ENCODE measurements at places on chromosomes 6 and 20.

DNA sequence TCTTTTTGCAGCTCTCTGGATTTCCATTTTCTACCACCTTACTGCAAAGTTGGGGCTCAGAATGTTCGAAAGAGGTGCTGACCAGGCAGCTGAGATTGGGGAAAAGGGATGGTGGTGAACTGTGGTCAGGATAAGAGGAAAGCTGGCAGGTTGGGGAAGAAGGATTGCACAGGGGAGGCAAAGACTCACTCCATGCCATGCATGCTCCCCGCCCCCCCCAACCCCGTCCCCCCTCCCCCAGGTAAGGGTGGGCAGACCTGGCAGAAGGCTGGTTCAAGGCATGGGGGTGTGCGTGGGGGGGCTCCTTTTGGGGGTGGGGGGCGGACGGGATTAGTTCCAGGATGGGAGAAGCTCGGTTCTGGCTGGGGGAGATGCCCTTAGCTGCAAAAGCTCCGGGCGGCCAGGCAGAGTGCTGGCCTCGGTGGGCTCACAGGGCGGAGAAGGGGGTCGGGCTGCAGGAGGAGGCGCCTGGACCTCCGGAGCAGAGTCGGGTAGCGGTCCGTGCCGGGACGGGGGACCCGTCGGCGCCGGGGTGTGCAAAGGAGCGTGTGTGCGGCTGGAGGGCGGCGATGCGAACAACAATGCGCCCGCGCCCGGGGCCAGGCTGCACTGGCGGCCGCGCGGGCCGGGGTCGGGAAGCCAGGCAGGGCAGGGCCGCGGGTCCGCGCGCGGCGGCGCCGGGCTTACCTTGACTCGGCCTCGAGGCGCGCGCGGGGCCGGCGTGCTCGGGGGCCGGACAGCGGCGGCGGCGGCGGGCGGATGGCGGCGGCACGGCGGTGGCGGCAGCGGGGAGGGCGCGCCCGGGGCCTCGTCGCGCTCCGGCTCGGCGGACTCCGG, 880 bp downstream of the ADNP start:
- DNase-seq = peak; percentile 64

DNA sequence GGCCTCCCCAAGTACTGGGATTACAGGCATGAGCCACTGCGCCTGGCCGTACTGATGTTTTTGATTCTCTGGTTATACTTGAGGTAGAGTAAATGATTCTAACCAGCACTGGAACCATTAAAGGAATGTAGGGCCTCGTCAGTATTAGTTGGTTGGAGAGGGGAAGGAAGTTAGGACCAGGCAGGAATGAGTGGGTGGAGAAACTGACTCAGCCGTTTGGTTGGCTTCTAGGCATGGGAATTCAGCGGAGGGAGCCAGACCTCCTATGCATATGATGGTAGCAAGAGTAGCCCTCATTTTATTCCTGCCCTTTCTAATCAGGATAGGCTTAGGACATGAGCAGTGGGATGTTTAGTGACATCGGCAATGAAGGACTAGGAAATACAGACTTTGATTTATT, 19.0 kb upstream of the SERINC3 start:
- DNase-seq = no peak

- no peak for DNase-seq
Measured at GRCh38 chr20:43727980-43728590, 1.3 kb upstream of the GTSF1L start.

- DNase-seq = no peak
Measured at GRCh38 chr6:107547451-107547840, 57.5 kb downstream of the SOBP start.

DNA sequence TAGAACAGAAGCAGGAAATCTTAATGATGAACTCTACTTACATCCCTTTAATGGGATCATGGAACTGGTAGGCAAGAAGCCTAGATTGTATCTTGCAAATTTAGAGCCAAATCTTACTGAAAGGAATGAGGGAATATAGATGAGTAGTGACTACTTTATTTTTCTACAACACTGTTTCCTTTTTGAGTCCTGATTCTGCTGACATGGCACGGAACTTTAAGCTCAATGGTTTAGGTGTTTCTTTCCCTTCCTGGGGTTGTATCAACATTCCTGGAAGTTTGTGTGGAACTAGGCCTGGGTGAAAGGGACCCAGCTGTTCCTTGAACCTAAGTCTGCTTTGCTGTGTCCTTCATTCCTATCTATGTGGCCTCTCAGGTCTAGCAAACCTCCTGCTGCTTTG, 705.3 kb upstream of the FLRT3 start:
- no peak for DNase-seq

DNA sequence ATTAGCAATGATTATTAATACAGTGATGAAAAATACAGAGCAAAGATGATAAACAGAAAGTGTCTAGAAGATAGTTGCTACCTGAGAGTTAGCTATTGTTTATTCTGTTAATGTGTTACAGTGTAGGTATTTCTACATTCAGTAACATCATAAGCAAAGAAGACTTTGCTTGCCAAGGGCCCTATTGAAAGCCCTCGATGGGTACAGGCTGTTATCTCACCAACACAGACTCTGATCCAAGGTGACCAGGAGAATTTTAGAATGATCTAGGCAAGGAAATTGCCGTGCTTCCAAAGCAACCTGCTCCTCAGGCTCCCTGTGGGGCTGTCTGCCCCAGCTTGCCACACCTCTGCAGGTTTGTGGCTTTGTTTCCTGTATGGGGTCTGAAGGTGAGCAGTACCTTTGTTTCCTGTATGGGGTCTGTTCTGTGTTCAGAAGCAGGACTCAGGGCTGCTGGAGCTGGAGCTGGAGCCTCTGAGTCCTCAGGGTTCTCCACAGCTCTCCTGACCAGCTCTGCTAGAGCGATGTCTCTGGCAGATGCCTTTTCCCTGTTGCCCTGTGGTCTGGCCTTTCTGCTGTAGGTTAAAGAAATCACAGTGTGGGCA, 32.5 kb downstream of the PHACTR3 start:
- DNase-seq = no peak

GRCh38 chr20:19784511-19785172, 26.6 kb downstream of the RIN2 start:
- peak; percentile 81 for DNase-seq

- DNase-seq = no peak
Measured at GRCh38 chr6:21375151-21376116, 218.1 kb upstream of the SOX4 start.

DNA sequence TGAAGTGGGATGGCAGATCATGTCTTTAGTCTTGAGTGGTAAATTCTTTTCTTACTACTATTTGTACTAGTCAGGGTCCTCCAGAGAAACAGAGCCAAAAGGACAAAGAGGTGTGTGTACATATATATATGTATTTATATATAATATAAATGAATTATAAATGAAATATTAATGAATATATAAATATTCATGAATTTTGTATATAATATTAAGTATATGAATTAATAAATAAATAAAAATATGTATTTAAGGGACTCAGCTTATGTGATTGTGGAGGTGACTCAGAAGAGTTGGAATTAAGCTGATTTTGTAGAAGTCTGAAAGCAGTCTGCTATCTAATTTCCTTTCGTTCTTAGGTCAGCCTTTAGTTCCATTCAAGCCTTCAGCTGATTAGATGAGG, 265.3 kb upstream of the MMS22L start:
- no peak for DNase-seq

DNA sequence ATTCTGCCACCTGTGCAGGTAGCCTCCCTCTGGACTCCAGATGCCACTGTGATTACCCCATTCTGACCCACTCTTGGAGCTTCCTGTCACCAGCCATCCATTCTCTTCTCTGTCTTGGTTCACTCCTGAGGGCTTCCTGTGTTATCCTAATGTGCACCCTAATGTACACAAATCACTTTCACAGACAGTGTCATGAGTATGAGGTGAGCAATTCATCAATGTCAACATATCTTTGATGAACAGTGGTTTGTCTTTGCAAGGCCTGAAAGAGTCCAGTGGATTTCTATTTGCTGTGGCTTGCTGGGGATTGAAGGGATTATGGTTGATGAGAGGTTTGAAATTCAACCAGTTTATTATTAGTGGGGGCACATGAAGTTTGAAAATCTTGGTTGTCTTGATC, 63.8 kb upstream of the EEF1E1 start:
- no peak for DNase-seq

GRCh38 chr20:18360635-18361034, 72.3 kb downstream of the ZNF133 start:
- DNase-seq = no peak

- DNase-seq = no peak
Measured at GRCh38 chr6:54194067-54194466, 82.8 kb downstream of the MLIP start.

DNA sequence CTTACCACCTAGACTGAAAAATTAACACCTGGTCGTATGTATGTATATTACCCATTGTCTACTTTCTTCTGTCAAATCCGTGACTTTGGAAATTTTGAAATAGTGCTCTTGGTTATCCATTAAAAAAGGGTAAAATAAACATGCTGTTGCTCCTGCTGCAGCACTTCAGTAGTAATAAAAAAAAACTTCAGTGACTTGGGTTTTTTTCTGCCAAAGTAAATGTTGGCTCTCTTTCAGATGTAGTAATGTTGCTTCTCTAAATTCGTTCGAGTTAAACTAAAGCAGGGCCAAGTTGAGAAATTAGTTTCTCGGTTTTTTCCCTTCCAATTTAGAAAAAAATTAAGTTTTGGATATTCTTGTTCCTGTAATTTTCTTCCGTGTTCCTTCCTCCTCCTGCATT, 34.2 kb downstream of the JARID2 start:
- no peak for DNase-seq

DNA sequence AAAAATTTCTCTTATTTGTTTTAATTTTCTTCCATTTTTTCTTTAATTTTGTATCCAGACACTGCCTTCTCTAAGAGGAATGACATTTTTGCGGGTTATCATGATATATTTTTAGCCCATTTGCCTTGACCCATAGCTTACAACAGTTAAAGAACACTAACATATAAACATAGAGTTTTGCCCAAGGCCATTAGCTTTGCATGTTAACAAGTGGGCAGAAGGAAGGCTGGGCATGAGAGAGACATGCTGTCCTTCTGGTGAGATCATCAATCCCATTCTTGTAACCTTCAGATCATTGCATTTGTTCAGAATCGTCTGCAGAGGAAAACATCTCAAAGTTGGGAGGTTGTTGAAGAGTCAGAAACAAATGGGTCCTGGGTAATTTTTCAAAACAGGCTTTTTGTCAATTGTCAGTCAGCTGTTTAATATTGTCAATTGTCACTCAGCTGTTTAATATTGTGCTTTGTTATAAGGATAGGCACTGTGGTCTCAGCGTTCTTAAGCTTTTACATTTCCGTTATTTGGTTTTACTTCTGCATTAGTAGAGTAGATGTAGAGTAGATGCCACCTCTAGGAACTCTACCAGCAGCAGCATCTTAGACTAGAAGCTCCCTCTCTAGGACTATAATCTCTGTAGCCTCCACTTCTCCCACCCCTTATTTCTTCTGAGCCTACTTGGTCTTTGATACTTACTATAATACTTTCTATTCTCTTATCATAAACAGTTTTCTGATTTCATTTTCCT, 243.1 kb downstream of the ESR1 start:
- no peak for DNase-seq

DNA sequence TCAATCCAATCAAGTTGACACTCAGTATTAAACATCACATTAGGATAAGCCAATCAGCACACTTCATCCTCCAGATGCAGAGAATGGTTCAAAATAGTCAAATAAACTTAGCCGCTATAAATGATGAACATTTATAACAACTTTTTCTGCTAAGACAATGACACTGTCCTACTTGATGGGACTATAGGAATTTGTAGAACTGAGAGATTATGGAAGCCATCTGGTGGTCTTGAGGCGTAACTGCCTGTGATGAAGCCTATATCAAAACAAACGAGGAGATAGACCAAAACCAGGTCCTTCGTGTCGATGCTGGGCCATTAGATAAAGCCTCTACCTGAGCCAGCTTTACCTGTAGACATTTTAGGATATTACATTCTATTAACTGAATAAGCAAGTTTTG, 631.1 kb downstream of the COL12A1 start:
- DNase-seq = peak; percentile 46

DNA sequence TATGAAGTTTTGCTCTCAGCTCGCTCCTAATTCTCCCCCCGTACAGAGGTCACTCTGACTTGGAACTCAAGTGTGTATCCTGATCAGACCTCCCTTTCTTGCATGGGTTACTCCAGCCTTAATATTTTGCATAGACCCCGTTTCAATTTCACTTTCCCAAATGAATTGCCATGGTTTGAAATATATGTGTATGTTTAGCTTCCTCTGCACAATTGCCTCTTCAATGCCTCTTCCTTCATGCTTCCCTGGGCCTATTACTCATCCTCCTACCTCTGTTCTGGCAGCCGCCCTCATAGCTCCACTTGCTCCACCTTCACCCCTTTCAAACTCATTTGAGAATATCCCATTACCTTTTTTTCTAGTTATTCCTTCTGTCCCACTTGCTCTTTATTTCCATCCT, 90.0 kb upstream of the SAMD5 start:
- DNase-seq = no peak

GRCh38 chr6:158627940-158628211, 16.7 kb downstream of the DYNLT1 start:
- no peak for DNase-seq

- DNase-seq = peak; percentile 28
Measured at GRCh38 chr6:18186033-18186432, 30.8 kb downstream of the KDM1B start.

- DNase-seq = no peak
Measured at GRCh38 chr6:45773906-45774305, 241.8 kb downstream of the CLIC5 start.

GRCh38 chr6:116511424-116512110, at the start of gene CALHM5:
Gene CALHM5, plus strand, starts transcription at chr6:116511639. Its CDS starts 58 bp downstream, at chr6:116511697.
- peak; percentile 48 for DNase-seq

DNA sequence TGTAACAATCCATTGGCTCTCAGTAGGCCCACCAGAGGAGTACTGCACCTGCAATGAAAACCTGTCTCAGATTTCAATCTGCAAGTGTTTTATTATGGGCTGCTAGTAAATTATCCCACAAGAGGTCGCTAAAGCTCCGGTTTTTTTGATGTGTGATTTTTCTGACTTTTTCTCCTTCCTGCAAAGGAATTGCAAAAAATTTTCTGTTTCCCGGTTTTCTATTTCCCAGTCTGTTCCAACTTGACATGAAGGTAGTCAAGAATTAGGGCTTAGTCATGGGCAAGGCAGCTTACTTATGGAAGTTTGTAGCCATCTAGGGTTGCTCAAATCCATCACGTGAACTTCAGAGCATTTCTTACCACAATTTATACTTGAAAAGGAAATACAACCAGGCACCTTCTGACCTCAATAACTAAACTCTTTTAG, 38.5 kb upstream of the AHI1 start:
- DNase-seq = peak; percentile 48

DNA sequence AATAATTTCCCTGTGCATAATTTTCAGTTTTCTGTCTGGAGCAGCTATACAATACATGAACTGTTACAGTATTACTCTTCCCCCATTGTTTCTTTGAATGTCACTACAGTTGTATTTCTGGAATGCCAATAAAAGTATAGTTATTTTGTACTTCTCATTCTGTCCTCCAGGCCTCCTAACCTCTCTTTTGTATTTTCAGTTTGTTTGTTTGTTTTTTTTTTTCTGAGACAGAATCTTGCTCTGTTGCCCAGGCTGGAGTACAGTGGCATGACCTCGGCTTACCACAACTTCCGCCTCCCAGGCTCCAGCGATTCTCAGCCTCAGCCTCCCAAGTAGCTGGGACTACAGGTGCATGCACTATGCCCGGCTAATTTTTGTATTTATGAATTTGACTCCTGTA, 16.8 kb upstream of the ARID1B start:
- DNase-seq = no peak

- DNase-seq = no peak
Measured at GRCh38 chr6:160420969-160421556, 72.9 kb downstream of the SLC22A3 start.
